Esophagus squamous epithelium (tissue), 5 donors: ENCODE measurements at places on chromosomes 11 and 22.

DNA sequence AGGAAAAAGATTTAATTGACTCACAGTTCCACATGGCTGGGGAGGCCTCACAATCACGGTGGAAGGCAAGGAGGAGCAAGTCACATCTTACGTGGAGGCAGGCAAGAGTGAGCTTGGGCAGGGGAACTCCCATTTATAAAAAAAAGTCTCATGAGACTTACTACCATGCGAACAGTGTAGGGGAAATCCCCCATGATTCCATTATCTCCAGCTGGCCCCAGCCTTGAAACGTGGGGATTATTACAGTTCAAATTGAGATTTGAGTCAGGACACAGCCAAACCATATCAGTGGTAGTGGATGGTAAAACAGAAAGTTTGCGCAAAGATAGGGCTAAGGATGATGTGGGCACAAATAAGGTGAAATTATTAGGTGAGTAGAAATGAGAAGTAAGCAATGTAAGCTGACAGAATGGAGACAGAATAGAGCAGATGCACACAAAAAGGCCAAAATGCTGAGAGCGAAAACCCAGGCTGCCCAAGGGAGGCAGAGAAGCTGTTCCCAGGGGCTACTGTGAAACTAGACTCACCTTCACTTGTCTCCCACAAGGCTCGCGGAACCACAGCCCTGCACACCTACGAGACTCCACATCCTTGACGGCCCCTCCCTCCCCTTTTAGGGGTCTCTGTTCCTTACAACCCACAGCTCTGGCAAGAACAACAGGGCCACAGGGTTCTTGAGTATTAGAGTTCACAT lies 377.6 kb downstream of the CADM1 start:
- DNase-seq = no peak

DNA sequence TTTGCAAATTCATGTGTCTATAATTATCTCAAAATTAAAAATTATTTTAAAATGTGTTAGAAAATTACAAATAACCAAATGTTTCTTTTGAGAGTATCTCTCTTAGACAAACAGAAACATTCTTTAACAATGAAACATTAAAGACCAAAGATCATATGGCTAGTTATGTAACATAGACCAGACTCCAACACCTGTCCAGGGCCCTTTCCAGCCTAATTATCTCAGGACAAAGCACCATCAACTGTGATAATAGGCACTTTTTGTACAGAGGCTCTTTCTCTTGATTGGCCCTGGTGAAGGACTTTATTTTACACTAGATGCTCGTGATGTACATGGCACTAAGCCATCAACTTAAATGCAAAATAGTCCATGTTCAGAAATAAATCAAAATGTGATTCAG lies 5.0 kb upstream of the PLEKHA7 start:
- DNase-seq = no peak

DNA sequence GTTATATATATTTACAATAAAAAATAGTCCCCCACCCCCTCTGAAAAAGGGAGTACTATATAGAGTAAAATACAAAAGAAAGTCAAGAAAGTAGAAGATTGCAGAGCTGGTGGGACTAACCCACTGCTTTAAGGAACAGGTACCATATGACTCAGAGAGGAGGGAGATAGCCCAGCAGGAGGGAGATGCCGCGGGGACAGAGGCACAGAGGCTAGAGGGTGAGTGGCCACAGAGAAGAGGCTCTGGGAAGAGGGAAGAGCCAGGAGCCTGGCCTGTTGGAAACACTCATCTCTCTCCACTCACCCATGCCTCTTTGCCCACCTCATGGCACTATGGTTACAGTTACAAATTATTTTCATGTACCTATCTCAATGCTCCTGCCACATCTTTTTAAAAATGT lies 53.6 kb upstream of the LYVE1 start:
- DNase-seq = no peak

- no peak for DNase-seq
Measured at GRCh38 chr11:134449713-134450112, 37.7 kb upstream of the B3GAT1 start.

DNA sequence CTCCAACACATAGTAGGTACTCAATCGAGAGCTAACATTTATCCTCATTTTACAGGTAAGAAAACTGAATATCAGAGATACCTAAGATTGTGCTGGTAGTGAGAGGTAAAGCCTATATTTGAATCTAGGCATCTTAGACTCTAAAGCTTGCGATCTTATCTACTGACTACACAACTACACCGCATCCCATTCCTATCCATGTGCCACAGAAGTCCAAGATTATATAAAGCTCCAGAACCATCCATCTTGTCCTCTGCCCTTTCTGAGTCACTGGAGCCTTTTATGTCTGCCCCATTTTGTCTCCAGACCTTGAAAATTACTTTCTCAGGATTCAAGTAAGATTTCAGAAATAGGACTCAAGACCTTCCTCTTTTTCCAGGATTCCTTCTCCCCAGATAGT lies 84.4 kb downstream of the OR5AK2 start:
- no peak for DNase-seq

DNA sequence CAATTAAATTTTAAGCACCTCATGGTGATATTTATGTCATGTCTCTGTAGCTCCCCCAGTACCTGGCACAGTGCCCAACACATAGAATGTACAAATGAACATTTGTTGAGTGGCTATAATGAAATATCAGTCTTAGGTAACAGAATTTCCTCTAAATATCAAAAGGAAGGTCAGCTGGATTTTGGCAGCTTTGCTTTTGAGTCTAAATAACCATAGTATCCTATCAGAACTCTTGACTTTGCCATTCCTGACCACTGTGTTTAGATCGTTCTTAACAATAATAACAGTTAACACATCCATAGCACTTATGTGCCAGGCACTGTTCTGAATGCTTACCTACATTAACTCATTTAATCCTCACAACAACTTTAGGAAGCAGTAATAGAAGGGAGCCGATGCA lies 26.6 kb downstream of the TMEM123 start:
- no peak for DNase-seq

DNA sequence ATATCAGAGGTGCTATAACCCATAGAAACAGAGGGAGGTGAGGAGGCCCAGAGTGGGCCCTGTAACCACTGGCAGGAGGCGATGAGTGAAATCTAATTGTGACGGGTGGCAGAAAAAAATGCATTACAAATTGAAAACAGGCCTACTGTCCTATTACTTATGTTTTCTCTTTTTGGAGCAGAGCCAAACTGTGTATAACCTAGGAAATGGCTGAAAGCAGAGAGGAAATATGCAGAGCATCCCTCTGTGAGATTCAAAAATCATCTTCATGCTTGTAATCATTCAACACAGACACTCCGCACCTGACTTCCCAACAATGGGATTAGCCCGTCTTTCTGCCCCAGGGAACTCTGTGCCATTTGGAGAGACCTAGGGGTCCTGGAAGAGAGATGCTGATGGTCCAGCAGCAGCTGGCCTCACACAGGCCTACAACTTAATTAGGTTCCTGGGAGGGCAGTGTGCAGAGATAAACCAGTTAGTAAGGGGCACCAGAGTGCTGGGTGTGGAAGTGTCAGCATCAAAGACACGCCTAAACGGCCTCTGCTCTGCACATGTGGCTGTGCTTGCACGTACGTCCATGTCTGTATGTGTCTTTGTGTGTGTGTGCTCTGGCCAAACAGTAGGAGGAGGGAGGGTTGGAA lies 41.8 kb downstream of the MAP6 start:
- no peak for DNase-seq

- DNase-seq = no peak
Measured at GRCh38 chr11:1181853-1182535, 24.2 kb downstream of the MUC5AC start.

DNA sequence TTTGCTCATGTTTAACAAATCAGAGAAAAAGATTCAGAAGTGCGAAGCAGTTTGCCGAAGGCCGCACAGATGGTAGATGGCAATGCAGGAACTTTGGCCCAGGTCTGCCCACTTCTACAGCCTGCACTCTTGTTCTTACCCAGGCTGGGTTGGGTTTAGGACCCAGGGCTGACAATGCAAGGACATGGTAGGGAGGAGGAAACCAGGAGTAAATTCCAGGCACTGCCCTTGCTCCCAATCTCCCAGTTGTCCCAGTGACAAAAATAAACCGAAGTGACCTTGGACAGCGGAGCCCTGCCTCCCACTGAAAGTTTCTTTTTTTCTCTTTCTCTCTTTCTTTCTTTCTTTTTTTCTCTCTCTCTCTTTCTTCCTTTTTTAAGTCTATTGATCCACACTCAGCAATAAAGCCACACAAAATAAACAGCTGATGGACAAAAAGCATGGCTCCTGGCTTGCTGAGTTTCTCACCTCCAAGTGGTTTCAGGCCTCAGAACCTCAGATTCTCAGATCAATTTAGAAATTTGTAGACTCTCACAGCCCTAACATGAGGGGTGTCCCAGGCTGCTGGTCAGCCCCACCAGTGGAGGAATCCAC lies 33.5 kb upstream of the FCHSD2 start:
- DNase-seq = no peak

DNA sequence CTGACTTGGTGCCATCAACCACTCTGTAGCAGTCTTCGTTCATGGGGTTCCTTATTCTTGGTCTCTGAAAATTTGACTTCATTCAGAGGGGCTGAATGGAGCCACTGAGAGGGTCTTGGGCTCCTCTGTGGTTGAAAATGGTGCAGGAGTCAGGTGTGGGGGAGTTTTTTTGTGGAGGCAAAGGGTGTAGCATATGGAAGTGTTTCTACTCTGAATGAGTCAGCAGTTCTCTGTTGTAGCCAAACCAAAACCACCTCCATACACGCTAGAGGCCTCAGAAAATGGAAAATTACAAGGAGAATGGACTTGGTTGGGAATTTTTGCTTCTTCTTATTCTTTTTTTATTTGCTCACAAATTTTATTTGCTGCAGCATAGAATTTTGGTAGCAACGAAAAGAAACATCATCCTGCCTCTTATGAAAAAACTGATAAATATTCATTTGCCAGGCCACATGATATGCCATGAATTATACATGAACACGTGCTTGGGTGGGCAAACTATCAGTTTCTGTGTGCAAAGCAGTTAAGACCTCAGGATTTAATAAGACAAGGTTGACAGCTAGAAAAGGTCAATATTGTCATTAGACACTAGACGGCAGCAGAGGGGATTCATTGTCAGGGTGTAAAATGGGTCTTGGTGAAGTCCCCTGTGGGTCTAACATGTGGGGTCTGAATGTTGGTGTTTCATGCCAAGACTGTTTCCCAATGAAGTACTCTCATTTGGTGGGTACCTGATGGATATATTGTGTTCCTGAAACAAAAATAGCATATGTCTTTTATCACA lies 111.7 kb downstream of the MYO18B start:
- DNase-seq = no peak

DNA sequence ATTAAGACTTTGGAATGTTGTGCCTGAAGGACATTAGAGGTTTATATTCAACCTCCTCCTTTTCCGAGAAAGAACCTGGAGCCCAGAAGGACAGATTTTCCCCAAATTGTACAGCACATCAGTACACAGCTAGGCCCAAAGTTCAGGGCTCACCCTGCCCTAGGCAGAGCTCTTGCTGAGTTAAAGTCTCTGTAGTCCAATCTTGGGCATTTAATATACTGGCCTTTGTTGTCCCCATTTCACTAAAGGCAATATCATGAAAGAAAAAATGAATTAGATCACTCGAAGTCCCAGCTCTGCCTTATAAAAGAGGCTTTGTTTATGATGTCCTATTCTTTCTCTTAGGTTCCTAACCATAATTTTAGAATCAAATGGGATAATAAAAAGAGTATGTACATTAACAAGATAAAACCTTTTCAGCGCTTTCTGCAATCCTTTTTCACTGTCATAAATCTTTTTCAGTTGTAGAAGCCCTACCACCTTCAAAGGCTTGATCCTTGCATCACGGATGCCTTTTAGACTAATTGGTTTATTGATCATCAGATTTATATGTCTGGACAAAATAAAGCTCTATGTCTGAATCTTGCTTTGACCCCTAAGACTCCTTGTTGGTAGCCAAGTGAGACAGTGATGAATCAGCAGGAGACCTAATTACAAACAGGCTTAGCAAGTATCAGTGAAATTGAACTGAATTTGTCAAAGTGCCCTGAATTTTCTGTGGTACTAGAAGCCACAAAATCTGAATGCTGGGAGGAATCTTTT lies 39.8 kb downstream of the RELT start:
- DNase-seq = no peak

DNA sequence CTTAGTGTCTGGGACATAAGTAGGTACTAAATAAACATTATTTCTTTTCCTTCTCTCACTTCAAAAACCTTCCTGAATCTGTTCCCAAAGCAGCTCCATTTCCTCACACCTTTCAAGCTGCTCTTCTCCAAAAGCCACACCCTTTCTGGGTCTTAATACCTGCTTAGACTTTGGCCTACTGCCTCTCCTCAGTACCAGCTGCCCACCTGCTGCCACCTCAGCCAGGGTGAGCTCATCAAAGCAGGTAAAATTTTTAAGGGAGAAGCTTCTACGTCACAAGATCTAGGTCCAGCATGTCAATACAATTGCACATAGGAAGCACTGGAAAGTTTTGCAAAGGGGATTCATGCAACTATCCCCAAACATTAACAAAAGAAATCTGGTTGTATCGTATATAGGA lies 108.4 kb downstream of the RPL27A start:
- DNase-seq = no peak

DNA sequence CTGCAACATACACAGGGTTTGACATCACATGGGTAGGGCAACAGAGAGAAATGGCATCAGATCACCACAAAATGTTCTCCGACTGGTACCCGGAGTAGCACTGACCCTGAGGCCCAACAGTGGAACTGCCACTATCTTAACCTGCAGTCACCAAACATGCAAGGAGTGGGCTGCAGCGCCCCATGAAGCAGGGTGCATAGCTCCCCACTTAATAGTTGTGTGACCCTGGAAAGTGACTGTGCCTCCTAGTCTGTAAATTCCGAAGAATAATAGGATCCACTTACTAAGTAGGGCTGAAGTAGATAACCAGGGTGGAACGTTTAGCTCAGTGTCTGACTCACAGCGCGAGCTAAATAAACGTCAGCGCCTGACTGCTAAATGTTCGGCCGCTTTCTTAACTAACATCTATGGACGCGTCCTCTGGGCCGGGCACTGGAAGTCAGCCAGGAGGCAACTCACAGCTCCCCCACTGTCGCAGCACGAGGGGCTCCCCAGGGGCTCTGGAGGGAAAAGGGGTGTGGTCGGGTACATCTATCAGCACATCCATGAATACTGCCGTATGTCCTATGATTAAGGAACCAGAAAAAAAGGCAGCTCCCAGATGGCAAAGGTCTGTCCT lies 777 bp downstream of the LTO1 start:
- DNase-seq = no peak

DNA sequence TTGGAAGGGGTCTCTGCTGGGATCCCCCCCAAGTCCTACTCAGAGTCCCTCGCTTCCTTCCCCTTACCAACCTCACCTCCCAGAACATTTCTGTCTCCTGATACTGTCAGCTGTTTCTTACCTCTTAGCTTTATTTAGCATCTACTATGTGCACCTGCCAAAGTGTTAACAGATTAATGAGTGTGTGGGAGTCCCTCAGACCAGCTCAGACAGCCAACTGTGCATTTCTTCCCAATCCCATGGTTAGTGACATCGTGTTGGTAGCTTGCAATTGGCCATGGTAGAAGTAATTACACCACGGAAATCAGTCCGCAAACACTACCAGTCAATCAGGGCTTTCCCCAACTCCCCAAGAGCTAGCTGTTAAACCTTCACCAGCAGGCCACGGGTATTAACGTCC lies 150.6 kb downstream of the DSCAML1 start:
- no peak for DNase-seq
